ENCODE measurements at places on chromosomes 13 and 19.
A peak's percentile ranks its signal among the peaks of the same experiment; 100 is the strongest.

DNA sequence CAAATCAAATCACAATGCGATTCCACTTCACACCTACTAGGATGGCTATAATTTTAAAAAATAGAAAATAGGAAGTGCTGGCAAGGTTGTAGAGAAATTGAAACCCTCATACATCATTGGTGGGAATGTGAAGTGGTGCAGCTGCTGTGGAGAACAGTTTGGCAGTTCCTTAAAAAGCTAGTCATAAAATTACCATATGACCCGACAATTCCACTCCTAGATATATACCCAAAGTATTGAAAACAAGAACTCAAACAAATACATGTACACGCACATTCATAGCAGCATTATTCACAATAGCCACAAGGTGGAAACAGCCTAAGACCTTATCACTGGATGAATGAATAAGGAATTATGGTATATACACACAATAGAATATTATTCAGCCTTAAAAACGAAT lies 12.0 kb downstream of the HMGB1 start:
- no peak for DNase-seq

- peak; percentile 47 for DNase-seq
Observed at GRCh38 chr19:33293255-33294057, 8.9 kb downstream of the CEBPA start.

DNA sequence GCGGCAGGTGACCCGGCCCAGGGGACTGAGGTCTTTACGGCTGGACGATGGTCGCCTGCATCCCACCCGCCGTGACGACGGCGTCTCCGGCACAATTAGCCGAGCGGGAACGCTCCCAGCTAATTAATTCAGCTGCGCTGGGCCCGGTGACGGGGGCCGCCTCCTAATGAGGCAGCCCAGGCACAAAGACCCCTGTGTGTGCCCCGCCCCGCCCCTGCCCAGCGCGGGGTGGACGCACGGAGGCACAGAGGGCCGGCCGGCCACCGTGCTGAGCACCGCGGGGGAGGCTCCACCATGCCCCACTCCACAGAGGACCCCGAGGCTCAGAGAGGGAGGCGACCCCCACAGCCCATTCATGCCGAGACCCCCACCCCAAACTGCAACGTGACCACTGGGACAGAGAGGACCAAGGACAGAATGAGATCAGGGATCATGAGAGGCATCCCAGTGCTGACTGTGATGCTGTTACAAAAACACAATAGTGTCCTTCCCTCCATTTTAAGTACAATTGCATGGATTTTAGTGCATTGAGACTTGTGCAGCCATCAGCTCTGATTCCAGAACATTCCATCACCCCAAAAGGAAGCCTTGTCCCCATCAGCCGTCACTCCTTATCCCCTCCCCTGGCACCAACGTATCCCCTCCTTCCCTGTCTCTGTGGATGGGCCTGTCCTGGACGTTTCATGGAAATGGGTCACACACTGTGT lies 17.0 kb downstream of the EFNA2 start:
- DNase-seq = peak; percentile 71

- no peak for DNase-seq
Observed at GRCh38 chr13:27211771-27212364, 39.5 kb upstream of the RPL21 start.

- no peak for DNase-seq
Observed at GRCh38 chr13:87810391-87810801, 139.2 kb downstream of the SLITRK5 start.

DNA sequence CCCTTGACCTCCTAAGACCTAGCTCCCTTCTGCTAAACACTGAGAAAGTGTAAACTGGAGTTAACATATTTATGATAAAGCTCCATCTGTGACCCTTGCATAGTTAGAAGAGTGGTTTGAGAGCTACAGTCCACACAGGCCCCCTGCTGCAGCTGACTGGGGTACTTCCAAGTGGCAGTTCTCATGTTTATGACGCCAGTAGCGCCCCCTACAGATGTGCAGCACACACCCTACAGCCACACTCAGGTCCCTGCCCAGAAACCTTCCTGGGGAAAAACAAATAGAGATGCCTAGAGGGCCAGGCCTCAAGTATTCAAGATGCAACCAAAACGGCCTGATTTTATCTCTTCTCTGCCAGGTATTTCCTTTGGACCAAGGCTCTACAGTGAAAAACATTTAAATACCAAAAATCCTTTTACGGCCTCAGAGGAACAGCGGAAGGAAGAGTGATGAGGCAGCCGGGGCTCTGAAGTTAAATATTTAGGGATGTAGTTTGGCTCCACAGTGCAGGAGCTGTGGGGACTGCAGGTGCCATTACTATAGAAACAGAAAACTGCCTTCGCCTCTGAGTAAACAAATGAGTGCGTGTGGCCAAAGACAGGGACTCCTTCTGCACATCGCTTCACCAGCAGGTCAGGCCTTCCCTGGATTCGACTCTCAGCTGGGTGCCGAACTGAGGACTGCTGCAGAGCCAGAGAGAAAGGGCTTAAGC lies 553.1 kb downstream of the EFNB2 start:
- no peak for DNase-seq

DNA sequence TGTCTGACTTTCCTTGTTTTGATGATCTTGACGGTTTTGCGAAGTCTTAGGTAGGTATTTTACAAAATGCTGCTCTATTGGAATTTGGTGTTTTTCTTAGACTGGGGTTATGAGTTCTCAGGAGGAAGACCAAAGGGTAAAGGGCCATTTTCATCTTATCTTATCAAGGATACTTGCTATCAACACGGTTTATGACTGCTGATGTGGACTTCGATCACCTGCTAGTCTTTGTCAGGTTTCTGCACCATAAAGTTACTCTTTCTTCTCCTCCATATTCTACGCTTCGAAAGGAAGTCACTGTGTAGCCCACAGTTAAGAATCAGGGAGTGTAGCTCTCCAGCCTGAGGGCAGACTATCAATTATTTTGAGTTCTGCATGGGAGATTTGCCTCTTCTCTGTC lies 7.4 kb upstream of the CEBPG start:
- no peak for DNase-seq

DNA sequence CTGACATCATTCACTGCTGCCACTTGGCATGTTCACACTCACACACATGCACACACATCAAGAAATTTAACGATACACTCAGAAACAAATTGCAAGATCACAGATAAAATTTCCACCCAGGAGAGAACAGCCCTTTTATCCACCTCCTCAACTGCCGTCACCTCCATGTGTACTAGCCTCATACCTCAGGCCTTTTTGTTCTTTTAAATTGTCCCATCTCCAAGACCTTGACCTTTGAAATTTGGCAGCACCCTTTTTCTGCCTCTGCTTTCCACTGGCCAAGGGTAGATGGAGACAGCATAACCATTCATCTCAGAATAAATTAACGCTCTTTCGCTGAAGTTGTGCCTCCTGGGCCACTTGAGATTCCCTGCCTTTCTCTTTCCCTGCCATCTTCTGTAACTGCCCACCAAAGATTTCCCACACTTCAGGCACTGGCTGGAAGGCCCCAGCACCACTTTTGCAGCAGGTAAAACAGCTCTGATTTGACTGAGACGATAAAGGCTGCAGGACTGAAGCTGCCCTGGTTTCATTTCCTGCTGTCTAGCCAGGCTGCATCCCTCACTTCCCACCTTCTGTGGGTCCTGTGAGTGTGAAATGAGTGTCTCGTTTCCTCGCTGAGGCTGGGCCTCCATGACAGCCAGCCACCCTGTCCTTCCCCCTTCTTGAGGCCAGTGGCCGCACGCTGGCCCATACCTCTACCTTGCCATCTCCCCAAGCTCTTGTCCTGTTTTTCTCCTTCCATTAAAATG lies 39.3 kb downstream of the MBNL2 start:
- no peak for DNase-seq

DNA sequence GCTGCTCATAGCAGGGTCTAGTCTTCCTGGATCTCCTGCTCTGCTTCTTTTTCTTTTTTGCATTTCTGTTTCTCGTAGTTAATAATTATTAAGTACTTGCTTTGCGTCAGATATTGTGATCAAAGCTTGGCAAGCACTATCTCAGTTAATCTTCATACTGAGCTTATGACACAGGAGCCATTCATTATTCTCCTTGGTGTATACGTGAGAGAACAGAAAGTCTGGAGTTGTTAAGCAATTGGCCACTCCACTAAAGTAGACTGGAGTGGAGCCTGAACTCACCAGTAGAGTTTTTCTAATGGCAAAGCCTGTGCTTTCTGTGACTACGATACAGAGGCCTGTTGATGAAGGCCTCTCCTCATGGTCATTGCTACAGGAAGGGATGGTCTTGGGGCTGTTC lies 285.9 kb downstream of the RFC3 start:
- no peak for DNase-seq

GRCh38 chr13:76828316-76828741 lies 57.9 kb downstream of the KCTD12 start:
- DNase-seq = no peak

DNA sequence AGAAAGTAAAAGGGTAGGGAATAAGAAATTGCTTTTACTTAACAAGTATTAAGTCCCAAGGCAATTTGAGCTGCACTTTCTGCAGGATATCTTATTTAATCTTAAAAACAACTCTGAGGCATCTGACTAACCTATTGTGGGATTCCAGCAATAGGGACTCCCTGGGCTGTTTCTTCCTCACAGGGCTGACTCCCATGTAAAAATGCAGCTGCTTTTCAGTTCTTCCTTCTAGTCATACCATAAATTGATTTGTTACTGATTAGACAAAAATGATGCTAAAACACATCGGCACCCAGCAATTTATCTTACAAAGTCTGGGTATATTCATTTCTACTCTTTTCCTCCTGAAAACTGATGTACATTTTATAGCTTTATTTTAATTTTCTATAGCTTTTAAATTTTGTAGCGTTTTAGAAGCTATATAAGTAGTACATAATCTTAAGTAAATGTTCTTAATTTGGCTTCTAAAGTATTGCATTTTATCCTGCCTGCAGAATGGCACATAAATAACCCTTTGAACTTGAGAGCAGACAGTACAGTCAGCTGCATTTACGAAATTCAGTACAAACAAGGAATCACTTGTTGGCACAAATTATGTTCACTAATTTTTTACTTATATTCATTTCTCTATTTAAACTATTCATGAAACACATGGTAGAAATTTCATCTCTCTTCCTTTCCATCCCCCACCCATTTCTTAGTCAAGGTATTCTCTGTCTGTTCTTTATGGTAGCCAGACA lies 102.4 kb upstream of the FRY start:
- DNase-seq = no peak

DNA sequence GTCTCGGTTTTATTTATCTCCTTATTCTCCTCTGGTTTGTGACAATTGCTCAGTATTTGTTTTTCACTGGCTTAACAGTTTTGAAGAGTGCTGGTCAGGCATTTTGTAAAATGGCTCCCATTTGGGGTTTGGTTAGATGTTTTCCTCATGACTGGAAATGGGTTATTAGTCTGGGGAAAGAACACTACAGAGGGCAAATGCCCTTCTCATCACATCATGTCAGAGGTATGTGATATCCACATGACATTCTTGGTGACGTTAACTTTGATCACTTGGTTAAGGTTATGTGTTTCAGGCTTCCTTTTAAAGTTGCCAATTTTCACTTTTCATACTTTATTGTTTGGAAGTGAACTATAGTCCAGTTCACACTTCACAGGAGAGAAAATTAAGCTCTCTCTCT lies 74.8 kb upstream of the KLHL1 start:
- DNase-seq = no peak

DNA sequence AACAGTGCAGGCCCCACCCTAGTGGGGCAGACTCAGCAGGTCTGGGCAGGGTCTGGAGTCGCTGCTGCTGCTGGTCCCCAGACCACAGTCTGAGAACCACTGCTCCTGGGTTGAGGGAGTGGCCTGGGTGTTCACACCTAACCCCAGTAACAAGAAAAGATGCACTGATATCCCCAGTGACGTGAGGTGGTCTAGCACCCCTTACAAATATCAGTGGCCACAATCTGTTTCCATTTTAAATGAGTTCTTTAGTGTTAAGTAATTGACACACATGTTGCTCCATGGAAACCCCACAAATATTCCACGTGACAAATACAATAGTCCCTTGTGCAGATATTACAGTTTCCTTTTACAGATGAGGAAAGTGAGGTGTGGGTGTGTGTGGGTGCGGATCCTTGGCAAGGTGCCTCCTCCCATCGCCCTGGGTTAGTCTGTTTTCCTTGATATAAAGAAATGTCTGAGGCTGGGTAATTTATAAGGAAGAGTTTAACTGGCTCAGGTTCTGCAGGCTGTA lies 96.3 kb upstream of the GPR183 start:
- DNase-seq = no peak

GRCh38 chr13:21846605-21847004 lies 175.7 kb downstream of the FGF9 start:
- no peak for DNase-seq

DNA sequence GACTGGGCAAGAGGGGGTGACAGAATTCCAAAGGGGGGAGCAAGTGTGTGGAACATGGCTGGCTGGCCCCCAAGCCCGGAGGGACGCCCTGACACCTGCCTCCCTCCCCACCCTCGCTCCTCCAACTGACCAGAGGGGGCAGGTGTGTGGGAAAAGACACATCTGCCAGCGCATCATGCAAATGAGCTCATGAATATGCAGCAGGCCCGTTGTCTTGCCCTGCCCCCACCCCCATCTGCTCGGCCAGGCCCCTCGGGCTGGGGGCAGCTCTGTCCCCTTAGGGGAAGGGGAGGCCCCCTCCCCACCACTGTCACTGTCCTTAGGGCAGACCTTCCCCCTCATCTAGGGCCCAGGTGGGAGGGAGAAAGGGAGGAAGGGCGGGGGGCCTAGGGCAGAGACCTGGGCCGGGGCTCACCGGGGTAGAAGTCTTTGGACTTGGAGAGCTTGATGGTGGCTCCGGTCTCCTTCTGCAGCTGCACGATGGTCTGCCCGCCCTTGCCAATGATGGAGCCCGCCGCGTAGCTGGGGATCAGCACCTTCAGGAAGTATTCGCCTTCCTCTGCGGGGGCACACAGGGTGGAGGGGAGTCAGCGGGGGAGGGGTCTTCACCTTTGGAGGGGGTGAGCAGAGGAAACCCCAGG lies 12.9 kb downstream of the NOVA2 start:
- DNase-seq = no peak

DNA sequence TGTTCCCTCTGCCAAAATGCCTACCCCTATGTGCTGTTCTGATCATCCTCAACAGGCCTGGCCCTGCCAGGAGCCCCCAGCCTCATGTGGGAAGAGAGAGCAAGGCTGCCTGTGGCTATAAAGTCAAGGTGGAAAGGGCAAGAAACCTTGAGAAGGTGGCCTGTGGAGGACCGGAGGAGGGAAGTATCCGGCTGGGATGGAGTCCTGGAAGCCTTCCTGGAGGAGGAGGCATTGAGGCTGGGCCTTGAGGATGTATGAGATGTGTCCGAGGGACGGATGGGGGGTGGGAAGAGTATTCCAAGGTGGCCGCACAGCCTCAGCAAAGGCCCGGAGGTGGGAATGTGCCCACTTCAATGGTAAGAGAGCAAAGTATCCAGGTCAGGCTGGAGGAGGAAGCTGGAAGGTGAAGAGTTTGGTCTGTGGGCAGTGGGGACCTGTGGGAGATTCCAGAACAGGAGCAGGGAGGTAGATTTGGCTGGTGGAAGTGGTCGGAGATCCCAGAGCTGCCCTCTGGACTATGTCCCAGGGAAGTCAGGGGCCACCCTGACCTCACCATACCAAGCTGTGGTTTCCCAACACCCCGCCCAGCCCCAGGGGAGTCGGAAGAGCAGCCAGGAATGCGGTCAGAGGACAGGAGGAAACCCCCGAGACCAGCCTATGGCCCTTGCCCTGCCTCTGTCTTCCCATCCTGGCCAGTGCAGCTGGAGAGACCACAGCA lies 3.0 kb upstream of the PLIN4 start:
- no peak for DNase-seq
